Sciatic nerve (tissue), 2 donors: ENCODE measurements at places on chromosomes 3 and 15. TPM values are rescaled to one million over a fixed set of nuclear protein-coding genes. Genes with fewer than 3 reads are reported as not detected.

BFSP2 gene
- total RNA-seq: not detected

STAC gene
- total RNA-seq: 4.4 TPM

DNA sequence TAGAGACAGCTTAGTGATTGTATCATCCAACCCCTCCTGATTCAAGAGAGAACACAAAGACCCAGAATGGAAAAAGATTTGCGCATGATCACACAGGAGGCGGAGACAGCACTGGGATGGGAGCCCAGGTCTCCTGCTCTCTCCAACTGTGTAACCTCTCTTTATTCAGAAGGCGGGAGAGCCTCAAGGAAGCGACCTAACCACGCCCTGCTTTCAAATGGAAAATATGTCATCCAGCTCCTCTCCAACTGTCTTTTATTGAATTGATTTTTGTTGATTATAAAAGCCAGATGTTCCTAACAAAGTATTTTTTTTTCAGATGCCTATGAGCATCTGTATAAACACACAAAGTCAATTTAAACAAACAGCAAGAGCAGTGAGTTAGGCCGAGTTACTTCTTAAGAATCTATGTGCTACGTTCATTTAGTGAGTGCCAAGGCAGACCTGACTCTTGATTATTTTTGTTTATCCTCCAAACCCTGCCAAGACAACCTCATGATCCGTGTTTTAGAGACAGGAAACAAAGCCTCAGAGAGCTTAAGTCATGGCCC, 74.5 kb downstream of the BFSP2 start:
- peak; percentile 81 for DNase-seq

DNA sequence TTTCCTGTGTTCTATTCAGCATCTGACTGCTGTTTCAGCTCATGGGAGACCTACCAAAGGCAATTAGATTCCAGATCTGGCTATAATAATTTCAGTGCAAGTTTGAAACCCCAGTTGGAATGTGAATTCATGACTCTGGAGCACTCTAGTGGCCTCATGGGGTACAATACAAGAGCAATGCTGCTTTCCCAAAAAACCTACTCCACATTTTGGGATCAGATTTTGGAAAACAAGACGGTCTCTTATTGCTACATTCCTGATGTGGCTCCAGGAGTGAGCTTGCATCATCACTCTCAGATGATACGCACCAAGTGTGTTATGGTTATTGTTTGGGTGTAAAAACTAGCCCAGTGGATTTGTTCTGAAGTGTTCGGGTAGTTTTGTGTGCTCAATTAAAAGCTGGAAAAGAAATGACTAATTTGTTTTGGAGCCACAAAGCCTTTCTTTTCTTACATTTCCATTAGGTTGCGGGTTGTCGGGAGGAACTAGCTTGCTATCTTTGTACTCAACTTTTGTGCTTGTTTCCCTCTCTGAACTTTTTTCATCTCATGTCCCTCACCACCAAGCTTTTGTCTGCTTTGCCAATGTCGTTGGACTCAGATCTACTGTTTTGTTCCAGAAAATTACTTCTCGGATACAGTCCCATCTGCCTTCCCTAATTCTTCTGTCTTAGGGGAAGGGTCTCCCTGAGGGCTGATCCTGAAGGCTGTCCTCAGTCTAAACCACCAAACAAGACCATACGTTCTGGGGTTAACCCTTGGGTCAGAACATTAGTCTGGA, 272.1 kb downstream of the BBX start:
- no peak for DNase-seq

DNA sequence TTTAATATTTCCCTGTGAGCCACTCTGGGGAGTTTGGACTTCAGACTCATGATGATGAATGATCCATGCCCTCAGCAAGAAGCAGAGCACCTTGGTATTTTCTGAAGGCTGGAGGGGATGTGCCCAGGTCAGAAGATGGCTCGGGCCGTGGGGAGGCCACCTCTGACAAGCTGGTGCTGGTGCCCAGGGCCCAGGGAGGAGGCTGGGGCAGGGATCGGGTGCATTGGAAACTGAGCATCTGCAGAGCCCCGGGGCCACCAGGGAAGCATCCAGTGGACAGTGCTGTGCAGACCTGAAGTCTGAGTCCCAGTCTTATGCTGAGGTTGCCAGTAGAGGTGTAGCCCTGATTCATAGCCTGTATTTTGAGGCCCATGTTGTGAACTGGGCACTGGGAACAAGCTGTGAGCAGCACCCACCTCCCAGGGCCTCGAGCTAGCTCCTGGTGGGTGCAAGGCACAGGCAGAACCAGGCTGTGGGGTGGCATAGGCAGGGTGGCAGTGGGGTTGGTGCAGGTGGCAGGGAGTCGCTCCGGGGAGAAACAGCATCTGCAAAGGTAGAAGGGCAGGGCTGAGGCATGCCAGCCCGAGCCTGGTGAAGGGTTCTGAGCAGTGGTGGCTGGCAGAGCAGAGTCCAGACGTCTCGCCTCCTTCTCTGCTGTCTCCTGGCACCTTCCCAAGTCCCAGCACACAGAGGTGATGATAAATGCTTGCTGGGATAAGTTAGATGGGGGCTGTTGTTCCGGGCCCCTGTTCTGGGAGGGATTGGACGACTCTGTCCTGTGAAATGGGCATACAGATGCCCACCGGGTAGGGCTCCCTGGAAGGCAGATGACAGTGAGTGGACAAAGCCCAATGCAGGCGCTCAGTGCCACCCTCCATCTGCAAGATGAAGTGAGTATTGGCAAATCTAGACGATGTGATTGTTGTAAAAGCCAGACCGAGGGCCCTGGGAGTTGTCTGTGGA, 10.6 kb downstream of the DNAJB8 start:
- DNase-seq: no peak

DNA sequence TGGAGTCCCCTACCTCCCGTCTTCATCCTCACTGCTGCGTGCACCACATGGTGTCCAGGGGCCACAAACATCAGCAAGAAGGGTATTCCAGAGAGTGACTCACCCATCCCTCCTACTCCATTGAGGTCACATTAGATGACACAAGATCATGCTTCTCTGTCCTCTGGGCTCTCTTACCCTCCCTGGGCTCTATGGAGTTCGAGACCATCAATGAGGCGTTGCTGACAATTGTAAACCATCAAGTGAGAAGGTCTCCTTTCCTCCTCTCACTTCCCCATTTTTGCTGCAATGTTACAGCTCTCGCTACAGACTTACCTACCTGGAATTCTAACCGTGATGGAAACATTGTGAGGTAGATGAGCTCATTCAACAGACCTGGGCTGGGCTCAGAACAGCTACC, 51.7 kb downstream of the HMCES start:
- no peak for DNase-seq

GRCh38 chr3:53147151-53147902, 13.7 kb upstream of the PRKCD start:
- DNase-seq: no peak

GRCh38 chr3:146279951-146280350, 29.0 kb upstream of the PLSCR4 start:
- DNase-seq: no peak

DNA sequence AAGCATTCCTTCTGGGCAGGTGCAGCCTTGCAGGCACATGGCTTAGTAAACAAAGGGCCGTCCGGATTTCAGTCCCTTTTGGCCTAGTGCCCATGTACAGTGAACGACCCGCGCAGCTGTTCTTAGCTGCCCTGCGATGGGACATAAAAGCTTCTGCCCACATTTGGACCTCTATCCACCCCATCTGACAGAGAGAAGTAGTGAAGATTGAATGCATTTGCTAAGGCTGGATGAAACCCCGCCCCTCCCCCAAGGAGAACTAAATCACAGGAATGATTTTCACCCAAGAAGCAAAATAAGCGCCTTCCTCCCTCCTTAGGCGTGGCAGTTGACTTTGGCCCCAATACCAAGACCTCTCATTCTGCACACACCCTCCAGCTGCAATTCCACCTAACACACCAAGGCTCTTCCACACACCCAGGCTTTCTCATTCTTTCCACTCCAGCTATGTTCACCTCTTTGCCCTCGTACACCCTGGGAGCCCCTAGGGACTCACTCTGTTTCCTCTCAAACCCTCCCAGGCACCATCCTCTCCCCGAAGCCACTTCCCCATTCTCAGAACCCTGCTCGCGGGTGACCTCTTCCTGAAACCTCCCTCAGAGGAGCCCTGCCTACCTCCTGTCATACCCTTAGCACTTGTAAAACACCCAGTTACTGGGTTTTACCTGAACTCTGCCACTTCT, 14.1 kb upstream of the HRH1 start:
- DNase-seq: peak; percentile 75
